T-helper 9 cell (primary cell): ENCODE measurements at places on chromosomes 3 and 15.

- no peak for DNase-seq
Measured at GRCh38 chr15:69834761-69835160, 263.0 kb downstream of the TLE3 start.

DNA sequence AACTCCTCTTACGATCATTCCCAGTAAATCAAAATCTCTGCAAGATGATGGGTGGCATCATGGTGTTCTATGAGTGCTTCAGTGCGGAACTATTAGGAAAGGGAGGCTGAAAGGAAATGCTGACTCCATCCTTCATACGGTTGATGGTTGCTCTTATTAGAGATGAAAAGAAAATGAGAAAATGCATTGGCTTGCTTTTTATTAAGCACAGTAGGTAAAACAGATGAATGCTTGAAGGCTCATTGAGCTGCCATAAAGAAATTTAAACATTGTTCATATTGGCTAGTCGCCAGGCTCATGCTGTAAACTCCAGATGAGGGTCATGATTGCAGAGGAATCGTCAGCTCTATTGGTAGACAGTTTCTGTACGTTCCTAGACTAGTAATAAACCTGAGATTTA lies 115.8 kb downstream of the EPHA3 start:
- no peak for DNase-seq

GRCh38 chr15:89751748-89752147 lies 699 bp upstream of the MESP1 start:
- DNase-seq, result no peak

DNA sequence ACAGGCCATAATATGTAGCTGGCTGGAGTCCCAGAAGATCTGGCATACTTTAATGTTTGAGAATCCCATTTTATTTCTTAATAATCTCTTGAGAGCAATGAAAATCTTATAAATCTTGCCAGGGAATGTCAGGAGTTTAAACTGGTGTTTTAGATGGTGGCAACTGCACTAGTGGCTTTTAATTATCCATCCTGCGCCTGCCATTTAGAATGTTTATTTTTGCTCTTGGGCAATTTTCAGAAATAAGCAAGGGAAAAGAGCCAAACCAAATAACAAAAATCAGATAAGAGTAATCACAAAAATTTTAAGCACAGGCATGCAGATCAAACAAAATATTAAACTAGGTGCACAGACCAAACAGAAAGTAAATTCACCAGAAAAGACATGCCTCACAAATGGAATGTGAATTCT lies 41.9 kb upstream of the UBP1 start:
- no peak for DNase-seq

DNA sequence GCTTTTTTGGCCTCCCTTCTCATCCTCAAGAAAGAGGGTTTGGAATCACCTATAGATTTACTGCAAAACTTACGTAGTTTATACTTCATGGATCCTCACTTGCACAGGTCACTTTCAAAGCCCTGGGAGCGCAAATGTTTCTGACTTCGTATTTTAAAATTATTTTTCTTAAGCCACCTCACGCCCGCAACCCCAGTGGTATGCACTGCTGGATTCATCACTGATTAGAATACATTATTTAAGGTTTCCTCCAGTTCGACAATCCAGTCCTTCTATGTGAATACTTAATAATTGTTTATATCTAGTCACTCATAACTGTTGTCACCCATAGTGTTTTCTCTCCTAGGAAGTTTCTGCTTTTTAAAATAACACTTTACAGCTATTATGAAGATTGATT lies 339.9 kb downstream of the CHL1 start:
- DNase-seq, result no peak

- DNase-seq, result no peak
Measured at GRCh38 chr15:88989578-88989977, 76.4 kb upstream of the MFGE8 start.

DNA sequence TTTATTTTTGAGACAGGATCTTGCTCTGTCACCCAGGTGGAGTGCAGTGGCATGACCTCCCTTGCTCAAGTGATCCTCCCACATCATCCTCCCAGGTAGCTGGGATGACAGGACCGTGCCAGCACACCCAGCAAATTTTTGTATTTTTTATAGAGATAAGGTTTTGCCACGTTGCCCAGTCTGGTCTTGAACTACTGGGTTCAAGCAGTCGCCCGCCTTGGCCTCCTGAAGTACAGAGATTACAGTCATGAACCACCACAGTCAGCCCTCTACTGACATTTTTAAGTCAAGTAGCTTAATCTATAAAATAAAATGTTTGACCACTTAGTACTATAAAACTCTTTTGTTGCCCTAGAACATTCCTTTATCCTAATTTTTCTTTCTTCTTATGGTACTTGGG lies 198.8 kb downstream of the FNDC3B start:
- DNase-seq, result no peak

- DNase-seq, result no peak
Measured at GRCh38 chr15:87243474-87243873, 1013.1 kb downstream of the NTRK3 start.
